ENCODE measurements at places on chromosomes 5 and 9.
A peak's percentile ranks its signal among the peaks of the same experiment; 100 is the strongest.

GRCh38 chr9:134501761-134502265 is 139.8 kb upstream of the COL5A1 start:
- no peak for DNase-seq

GRCh38 chr9:9623506-9623905 is 989.3 kb downstream of the PTPRD start:
- no peak for DNase-seq

- no peak for DNase-seq
These were observed 21.9 kb upstream of the TERT start for GRCh38 chr5:1316588-1317340.

DNA sequence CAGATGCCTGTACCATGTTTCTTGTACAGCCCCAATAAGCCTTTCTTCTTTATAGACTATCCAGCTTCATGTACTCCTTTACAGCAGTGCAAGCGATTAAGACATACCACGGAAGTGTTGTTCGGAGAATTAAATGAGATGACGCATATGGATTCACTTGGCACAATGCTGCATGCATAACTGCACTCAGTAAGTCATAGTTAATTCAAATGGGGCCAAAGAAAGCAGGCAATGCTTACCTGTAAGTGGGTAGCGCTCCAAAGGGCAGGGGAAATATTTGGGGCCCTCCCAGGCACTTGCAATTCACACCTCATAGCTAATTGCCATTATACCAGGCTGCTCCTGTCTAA is 7.7 kb upstream of the ADRA1B start:
- no peak for DNase-seq

DNA sequence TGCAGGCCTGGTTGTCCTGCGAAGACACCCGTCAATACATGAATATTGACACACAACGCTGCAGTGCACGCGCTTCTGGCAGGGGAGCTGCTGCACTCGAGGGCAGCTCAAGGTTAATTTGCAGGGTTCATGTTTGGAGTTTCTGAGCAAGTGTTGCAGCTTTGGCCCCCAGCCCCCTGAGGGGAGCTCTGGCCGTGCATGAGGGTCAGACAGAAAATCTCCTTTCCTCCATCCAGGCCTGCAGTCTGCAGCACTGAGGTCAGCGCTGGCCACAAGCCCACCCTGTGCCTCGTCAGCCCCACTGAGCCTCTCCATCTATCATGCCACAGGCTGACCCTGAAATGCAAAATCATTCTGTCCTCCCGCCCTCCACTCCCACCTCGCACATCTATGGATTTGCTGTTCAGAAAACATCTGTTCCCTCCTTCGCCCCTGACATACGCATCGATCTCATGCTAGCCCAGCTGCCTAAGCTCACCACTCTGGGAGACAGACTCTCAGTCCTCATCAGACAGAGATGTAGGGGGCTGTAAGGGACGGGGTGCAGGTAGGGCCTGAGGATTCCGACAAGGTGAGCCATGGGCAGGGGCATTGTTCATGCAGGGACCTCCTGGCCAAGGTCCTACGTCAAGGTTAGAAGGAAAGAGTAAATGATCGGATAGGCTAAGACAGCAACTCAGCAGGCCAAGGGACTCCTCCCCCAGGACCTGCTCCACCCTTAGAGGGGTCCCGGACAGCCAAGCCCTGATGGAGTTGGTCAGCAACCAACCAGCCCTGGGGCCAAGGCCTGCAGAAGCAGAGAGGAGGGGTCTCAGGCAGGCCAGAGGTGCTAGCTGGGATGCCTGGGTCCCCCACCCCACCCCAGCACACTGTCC is 125.1 kb downstream of the KCNIP1 start:
- no peak for DNase-seq

- no peak for DNase-seq
These were observed 89.6 kb upstream of the SMC5 start for GRCh38 chr9:70169222-70169621.

GRCh38 chr5:144117412-144117811 is 53.0 kb downstream of the YIPF5 start:
- no peak for DNase-seq

GRCh38 chr9:107973451-107973850 is 483.9 kb upstream of the KLF4 start:
- no peak for DNase-seq

DNA sequence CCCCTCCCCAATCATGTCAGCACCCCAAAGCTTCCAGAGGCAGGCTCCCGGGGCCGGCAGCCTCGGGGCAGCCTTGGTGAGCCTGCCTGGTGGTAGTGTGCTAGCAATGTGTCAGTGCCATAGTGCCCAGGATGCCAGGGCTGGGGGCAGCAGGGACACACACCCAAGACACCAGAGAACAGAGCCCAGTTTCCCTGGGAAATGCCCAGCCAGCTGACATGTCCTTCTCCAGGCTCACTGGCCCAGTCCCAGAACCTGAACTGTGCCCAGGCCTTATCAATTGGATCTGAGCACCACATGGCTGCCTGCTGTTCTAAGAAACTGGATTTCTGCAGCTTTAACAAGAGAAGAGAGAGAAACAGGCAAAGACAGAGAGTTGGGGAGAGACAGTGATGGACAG is 74.9 kb upstream of the LRRTM2 start:
- DNase-seq: no peak

DNA sequence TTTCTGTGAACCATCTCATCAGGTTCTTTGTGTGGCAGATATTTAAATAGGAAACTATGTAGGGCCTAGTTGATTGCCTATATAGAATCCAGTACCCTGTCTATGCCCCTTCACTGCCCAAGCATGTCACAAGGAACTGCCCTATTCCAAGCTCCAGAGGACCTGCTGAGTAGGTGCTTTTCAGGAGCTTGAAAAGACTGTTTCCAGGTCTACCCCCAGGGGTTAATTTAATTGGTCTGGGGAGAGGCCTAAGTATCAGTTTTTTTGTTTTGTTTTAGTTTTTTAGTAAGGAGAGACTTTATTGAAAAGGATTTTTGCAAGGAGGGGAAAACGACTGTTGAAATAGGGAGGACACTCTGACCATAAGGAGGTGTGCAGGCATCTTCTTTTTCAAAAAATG is 43.3 kb downstream of the EXOSC2 start:
- DNase-seq: no peak

DNA sequence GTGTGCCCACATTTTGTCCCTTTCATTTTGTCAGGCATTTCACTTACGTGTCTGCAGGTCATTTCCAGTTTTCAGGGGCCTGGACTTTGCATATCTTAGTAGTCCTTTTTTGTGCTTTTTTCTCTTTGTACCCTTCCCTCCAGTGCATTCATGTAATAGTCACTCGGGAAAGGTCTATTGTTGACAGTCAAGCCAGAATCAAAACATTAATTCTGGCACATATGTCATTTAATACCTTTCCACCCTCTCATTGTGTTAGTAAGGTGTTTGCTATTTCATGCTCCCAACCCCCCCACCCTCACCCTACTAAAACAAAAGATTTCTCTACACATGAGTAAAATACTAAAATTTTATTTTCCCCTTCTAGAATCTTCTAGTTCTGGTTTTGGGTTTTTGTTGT is 42.7 kb downstream of the UGCG start:
- DNase-seq: no peak

GRCh38 chr5:62305358-62305714 is 670 bp upstream of the KIF2A start:
- no peak for DNase-seq

DNA sequence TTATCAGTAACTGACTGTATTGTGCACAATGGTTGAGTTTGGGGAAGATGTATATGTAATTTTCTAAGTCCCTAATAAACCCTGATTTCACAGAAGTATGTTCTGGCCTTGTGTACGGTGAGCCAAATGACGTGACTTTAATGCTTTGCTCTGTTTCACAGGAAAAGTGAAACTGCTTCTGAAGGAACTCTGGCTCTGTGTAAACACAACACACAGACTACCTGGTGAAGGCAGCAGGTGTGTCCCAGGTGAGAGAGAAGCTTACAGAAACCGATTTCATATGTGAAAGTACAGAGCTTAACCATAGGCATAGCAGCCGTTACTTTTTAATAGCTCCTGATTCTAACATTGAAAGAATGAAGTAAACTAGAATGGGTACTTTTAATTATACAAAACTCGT is 31.9 kb downstream of the ICE1 start:
- no peak for DNase-seq

DNA sequence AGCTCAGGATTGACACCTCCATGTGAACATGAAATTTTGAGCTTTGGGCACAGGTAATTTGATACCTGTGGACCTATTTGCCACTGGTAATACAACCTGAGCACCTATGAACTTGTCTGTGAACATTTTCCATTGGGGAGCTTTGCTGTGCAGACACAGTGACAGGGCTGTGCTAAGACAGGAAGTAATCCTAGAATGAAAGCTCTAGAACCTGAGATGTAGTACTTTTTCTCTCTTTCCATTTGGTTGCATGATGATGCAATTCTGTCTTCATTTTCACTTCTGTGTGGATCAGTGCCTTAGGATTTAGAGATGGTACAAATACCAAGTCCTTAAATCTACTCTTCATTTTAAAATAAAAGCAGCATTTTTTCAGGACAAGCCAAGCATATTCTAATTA is 216.9 kb downstream of the NR3C1 start:
- DNase-seq: no peak

GRCh38 chr5:175471628-175472027 is 6.7 kb upstream of the SFXN1 start:
- no peak for DNase-seq

DNA sequence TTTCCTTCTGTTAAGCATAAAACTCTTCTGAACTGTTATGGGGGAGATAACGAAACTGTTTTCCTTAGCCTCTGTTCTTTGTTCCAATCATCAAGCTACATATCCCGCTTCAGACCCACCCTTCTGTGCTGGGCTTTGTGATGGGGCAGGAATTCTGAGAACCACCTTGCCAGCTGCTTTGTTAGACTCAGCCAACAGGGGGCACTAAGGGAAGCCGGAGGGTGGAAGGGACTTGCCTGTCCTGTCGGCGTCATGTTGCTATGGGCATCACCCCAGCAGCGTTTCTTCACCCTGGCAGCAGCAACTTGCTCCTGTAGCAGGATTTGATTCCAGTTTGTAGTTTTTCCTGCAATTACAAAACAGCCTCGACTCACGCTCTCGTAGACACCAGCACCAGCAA is 169.1 kb downstream of the CAAP1 start:
- no peak for DNase-seq

GRCh38 chr5:72878854-72879253 is 62.4 kb downstream of the TNPO1 start:
- DNase-seq: no peak

DNA sequence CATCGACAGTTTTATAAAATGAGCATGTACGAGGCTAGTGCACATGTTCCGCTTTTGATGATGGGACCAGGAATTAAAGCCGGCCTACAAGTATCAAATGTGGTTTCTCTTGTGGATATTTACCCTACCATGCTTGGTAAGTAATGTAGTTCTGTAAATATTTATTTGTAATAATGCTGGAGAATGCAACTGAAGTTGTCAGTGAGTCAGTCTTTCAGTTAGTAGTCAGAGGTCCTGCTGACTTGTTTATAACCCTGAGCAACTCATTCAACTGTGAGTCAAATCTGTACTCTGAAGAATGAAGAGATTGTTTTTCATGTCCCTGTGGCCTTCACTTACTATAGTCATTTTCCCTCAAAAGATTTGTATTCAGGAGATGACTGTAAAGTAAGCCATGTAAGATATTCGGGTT is 28.4 kb upstream of the GPR150 start:
- DNase-seq: no peak

DNA sequence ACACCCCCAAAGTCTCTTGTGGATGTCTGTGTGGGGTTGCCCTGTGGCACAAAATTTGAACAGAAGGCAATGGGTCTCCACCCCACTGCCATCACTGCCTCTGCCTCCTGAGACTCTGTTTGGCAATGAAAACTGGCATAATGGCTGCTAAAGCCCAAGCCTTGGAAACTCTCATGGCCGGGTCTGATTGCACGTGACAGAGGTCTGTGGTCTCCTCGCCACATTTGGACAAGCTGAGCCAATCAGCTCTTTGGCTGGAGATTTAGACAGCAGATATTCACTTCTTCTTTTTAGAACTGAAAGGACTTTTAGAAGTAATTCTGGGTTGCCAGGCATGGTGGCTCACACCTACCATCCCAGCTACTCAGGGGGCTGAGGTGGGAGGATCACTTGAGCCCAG is 5.5 kb downstream of the GGTA1 start:
- DNase-seq: no peak

GRCh38 chr5:86918246-86918645 is 300.5 kb downstream of the COX7C start:
- no peak for DNase-seq

DNA sequence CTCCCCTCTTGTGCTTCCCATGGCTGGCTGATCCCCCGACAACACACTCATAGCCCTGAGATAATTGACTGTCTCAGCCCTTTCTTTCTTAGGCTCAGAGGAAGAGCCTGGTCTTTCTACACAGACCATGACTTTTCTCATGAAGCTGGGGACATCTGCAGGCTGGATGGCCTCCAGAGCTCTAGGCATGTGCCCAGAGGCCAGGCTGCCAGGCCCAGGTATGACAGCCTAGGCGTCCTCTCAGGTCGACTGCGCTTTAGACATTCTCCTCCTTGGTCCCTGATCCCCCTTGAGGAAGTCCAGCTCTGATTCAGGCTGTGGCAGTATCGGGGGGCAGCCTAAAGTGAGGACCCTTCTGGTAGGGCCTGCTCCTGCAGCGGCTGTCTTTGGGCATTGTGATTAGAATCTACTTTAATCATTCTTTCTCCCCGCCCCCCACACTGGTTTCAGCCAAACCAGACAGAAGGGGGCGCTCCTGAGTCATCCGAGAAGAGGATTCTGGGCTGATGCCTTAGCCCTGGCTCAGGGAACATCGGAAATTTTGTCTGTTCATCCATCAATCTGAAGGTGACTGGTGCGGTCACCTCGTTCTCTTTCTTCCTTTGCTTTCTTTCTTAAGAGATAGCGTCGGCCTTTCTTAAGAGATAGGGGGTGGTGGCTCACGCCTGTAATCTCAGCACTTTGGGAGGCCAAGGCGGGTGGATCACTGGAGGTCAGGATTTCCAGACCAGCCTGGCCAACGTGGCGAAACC is 66.5 kb upstream of the HSPA9 start:
- peak; percentile 54 for DNase-seq

DNA sequence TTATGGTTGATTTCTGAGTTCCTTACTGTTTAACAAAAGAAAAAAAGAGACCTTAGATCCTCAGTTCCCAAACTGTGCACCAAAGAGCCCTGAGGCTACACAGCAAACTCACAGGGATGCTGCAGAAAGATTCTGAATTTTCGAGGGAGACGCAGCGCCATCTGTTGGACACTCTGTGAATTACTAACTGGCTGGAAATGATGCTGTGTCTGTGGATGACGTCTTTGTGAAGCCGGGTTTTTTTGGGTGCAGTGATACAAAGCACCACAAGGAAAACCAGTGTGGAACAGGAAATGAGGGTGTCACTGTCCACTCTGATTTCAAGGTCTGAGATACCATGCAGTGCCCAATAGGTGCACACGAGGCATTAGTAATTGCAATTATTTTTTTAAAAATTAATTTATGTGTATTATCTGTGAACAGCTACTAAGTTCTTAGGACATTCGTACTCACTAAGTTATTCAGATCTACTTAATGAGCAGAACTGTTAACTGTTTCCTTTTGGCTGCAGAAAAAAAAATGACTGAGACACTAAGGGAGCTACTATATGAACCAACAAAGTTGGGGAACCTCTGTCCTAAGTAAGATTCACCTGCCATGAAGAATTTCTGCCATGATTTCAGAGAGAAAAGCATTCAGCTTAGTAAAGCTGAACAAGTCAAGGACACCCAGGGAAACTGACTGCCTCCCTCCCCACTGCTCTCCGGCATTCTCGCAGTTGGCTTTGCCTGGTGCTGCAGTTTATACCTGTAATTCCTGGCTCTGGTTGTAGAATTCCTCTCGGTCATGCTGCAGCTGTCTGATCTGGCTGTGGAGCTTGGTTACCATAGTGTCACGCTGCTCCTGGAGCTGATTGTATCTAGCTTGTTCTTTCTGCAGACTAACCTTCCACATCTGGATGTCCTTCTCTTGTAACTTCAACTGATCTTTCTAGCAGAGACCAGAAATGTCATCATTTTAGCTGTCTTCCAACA is 23.4 kb downstream of the SPACA9 start:
- DNase-seq: peak; percentile 35
